ENCODE measurements at places on chromosomes 2 and 18.

- DNase-seq, result no peak
Observed at GRCh38 chr2:54476852-54477251, 20.7 kb downstream of the SPTBN1 start.

DNA sequence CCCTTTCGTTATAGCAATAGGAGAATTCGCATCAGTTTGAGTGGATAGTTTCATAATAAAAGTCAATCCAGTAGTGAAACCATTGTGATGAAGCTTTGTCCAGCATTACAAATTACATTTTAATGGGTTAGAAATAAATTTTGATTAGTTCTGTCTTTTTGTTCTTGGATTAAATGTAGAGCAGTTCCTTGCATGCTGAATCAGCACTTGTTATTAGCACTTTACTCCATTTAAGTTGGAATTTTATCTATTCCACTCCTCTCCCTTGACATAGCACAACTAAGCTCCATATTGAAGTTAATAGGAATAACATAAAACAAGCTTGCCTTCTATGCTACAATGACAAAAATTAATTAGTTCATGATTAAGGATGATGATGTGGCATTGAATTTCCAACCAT, 624.1 kb downstream of the CCDC85A start:
- DNase-seq, result no peak

- no peak for DNase-seq
Observed at GRCh38 chr18:49646873-49647272, 85.0 kb downstream of the LIPG start.

DNA sequence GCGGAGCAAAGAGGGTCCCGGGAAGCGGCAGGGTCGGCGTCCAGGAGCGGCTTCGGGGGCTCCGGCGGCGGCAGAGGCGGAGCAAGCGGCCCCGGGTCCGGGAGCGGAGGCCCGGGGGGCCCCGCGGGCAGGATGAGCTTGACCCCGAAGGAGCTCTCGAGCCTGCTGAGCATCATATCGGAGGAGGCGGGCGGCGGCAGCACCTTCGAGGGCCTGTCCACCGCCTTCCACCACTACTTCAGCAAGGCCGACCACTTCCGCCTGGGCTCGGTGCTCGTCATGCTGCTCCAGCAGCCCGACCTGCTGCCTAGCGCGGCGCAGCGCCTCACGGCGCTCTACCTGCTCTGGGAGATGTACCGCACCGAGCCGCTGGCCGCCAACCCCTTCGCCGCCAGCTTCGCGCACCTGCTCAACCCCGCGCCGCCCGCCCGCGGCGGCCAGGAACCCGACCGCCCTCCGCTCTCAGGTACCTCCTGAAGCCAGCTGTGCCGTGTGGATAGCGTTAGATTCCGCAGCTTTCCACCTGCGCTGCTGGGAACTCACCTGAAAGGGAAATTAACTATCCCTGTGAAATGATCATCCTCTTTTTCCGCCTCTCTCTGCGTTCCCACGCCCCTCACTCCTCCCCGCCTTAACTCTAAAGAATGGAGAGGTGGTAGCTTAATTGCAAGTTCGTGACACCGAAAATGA, 472 bp downstream of the CNOT11 start:
- DNase-seq, result no peak

- DNase-seq, result no peak
Observed at GRCh38 chr18:58592223-58593214, 36.4 kb downstream of the ALPK2 start.

DNA sequence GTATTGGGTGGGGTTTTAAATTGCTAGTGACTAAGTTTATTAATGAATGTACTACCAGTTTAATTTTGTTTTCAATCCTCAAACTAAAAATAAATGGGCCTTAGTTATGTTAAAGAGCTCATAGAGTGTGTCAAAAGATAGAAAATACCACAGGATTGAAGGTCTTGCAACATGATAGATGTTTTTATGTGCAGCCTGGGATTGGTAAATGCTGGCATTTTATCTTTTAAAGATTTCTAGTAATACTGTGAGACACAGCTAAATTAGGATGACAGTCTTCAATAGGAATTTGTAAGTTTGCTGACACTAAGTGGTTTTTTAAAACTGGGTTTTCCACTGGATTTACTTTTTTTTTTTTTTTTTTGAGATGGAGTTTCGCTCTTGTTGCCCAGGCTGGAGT, 122.3 kb downstream of the HAUS1 start:
- no peak for DNase-seq

DNA sequence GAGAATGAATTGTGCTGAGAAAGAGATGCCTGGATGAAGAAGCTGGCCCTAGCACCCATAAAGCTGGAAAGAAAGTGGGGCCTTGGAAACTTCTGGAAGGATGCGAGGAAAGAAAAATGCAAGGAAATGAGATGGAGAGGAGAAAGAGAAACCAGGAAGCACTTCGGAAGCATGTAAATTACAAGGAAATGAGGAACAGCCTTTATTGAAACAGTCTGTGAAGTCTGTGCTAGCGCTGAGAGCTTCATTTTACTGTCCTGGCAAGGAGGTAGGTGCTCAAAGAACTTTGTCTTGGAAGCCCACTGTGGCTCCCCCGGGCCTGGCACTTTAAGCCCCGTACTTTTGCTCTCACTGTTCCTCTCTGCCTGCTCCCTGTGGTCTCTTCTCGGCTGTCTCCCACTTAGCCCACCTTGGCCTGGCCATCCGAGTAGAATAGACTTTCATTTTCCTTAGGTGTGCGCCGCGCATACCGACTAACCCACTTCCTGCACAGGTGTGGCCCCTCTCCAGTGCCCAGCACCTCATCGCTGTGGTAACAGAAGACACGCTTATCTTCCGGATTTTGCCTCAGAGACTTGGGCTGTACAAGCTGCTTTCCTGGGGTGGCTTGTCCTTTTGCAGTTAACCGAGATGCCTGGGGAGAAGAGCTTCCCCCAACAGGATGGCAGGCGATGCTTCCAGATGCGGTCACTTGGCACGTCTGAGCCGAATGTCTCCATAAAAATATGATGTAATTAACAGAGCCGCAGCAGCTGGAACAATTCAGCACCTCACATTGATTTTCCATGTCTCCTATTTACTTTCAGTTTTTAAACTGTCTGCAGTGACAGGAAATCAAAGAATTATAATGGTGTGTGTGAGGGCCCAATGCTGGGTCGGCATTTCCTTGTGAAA, 199.6 kb downstream of the HRH4 start:
- DNase-seq, result no peak

DNA sequence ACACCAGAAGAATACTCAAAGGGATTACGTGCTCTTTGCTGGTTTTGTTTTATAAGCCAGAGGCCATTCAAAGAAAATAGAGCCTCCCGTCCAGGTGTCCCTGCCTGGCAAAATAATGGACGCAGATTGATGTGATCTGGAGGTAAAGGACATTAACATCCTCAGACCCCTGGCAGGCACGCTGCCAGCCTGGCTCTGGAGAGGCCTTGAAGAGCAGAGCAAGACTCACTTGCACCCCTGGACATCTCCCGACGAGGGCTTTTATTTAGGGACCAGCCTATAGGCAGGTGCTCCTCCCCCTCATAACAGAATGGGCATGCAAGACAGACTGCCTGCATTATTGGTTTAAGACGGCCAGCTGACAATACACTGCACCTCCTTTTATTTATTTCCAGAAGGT, 291.3 kb downstream of the BCL11A start:
- no peak for DNase-seq

GRCh38 chr2:217941886-217942728, 60.7 kb downstream of the TNS1 start:
- DNase-seq, result no peak

- DNase-seq, result no peak
Observed at GRCh38 chr2:26727641-26728561, 35.4 kb downstream of the KCNK3 start.

- no peak for DNase-seq
Observed at GRCh38 chr18:56565046-56565445, 73.3 kb downstream of the TXNL1 start.

DNA sequence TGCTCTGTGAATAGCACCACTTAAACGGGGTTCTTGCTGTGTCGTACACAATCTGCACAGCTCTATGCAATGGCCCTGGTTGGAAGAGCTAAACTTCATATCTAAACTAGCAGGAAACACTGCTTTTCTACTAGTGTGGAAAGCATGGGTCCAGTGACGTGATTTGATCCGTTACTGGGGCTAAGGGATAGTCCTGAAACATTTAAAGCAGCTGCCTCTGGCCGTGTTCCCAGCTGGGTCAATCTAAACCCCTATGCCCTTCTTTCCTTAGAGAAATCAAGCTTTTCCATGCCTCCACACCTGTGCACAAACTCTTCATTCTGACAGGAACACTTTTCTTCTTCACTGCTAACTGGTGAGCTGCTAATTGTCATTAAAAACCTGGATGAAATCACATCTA, 5.4 kb upstream of the IGFBP5 start:
- no peak for DNase-seq

- DNase-seq, result no peak
Observed at GRCh38 chr2:217244815-217245214, 385.0 kb upstream of the TNP1 start.

DNA sequence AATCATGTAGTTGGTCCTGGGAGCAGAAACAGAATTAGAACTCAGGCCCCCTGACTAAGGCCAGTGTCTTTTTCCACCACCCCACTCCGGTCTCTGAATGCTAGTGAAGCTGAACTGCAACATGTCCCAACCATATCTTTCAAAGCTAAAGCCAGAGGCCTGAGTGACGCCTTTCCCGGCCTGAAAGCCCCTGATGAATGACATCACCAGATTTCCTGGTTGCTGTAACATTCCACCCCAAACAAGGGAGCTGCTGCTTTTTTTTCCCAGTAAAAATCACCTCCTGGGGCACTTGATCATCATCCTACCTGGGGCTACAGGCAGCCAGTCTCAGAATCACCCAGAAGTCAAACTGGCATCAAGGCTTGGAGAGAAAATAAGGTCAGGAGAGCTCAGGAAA, 162.7 kb downstream of the ARL4C start:
- no peak for DNase-seq

DNA sequence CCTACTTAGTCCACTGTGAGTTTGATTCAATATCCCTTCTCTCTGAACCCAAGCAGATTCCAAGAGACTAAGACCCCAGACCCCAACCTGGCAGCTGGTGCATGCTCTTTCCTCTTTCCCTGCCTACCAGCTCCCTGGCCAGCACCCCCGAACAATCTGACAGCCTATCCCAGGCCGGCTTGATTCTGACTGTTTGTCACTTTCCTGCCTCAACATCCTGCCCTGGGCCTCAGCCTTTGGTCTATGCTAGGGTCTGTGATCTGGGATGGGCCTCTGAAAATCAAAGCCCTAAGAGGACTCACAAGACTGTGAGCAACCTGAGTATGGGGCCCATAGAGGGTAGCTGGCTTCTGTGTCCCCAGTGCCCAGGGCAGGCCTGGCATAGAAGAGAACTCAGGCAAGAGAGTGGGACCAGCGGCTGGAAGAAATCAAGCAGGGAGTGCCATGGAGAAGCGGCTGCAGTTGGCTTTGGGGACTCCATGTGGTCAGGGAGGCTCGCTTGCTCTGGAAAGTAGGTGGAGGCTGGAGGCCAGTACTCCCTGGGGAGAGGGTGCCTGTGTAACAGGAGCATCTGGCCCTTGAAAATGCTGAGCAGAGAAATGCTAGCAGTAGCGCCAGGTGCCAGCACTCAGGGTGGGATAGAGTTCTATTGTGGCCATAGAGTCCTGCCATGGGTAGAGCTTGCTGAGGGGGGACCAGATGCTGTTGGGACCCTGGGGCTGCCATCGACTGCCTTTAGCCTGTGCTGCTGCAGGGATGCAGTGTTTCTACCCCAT, 343.9 kb downstream of the DYSF start:
- no peak for DNase-seq

DNA sequence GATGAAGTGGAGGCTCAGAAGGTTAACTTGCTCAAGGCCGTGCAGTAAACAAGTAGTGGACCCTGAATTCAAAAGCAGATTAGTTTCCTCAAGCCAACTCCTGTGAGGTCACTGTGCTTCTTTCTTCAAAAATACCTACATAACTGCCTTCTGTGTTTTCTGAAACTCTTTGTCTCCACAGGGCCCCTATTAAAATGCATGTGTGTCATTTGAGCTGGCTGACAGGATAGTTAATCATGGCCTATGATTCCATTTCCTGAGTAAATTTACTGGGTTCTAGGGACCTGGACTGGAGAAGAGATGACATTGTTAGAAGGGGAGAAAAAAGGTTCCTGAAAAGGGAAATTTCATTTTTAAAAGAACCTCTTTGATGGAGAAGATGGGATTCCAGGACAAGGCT, 12.9 kb upstream of the DTNA start:
- no peak for DNase-seq

DNA sequence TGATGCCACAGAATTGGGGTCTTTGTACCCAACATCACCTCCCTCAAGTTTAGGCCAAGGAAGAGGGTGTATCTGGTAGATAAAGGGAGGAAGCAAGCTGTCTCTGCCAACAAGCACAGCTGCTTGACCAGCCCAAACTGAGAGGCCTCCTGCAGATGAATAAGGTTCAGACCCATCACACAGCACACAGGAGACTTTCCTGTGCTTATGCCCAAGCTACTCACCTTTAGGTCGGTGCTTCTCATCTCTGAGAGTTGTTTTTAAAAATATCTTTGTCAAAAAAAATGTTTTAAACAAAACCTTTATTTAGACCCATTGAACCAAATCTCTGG, 24.7 kb upstream of the SP3 start:
- DNase-seq, result no peak

- DNase-seq, result no peak
Observed at GRCh38 chr18:45277908-45278307, 337.4 kb upstream of the SLC14A2 start.
